Small intestine (tissue), 16 donors: ENCODE measurements at places on chromosomes 1 and 21. TPM values are rescaled to one million over a fixed set of nuclear protein-coding genes. Genes with fewer than 3 reads are reported as not detected.

The TPTE gene
- polyA plus RNA-seq, result not detected

The KRTAP19-3 gene
- polyA plus RNA-seq, result not detected

The OR2T11 gene
- polyA plus RNA-seq, result not detected

The SGIP1 gene
- 1.6 TPM for polyA plus RNA-seq

The ISG20L2 gene
- polyA plus RNA-seq, result 34.5 TPM

The REG4 gene
- 295 TPM for polyA plus RNA-seq

The BACE2 gene
- polyA plus RNA-seq, result 4.0 TPM

The TCHHL1 gene
- polyA plus RNA-seq, result not detected

The ADAMTS1 gene
- polyA plus RNA-seq, result 18.6 TPM

The SLC45A3 gene
- polyA plus RNA-seq, result 1.1 TPM

The OR2M3 gene
- under 0.01 TPM for polyA plus RNA-seq

The IL12RB2 gene
- polyA plus RNA-seq, result 0.52 TPM

The USH2A gene
- polyA plus RNA-seq, result not detected

The GJA9 gene
- polyA plus RNA-seq, result 0.31 TPM

The SMIM34 gene
- polyA plus RNA-seq, result not detected

The BSND gene
- polyA plus RNA-seq, result 0.01 TPM

The KLHDC9 gene
- 3.8 TPM for polyA plus RNA-seq

The AMY1A gene
- polyA plus RNA-seq, result not detected

The TTC22 gene
- polyA plus RNA-seq, result 10.7 TPM

The C1orf94 gene
- polyA plus RNA-seq, result not detected

The RHD gene
- polyA plus RNA-seq, result not detected

The MSH4 gene
- polyA plus RNA-seq, result 0.04 TPM

The USP25 gene
- polyA plus RNA-seq, result 9.1 TPM

The LORICRIN gene
- not detected for polyA plus RNA-seq

The HENMT1 gene
- polyA plus RNA-seq, result 10.8 TPM
